Neuronal stem cell (in vitro differentiated cells): ENCODE measurements at places on chromosomes 3 and 15.

DNA sequence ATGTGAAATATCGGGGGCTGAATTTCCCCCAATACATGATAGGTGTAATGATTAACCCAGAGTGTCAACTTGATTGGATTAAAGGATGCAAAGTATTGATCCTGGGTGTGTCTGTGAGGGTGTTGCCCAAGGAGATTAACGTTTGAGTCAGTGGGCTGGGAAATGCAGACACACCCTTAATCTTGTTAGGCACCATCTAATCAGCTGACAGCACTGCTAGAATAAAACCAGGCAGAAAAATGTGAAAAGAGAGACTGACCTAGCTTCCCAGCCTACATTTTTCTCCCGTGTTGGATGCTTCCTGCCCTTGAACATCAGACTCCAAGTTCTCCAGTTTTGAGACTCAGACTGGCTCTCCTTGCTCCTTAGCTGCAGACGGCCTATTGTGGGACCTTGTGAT, 247.8 kb downstream of the OTOL1 start:
- no peak for DNase-seq

DNA sequence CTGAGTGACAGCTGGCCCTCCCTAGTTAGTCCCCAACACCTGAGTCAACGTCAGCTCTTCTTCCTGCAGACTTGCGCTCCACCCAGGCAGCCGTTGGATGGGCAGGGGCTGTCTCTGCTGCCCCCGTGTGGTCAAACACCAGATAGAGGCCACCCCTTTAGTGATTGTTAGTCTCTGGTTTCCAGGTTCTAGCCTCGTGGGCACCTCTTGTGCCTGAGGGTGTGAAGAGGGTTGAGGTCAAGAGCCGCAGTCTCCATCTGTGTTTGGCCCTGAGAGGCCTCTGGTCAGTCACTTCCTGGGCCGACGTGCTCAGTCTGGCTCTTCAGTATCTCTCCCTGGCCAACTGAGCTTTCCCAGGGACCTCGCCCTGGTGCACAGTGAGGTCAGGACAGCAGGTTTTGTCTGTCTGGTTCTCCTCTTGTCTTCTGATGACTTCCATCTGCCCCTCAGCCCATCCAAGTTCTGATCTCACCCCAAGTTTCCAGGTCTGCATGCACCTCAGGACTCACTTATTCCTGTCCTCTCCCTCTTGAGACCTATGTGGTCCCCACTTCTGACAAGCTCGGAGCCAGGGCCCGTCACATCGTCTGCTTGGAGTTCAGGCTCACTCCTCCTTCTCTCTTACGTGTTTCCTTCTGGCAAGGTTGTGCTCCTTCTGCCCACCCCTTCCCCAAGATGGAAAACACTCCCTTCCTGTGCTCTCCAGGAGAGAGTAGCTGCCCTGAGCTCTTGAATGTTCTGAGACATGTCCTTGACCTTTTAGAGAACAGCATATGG, 20.9 kb downstream of the CD276 start:
- no peak for DNase-seq

GRCh38 chr3:12115849-12116248, 42.9 kb downstream of the TIMP4 start:
- DNase-seq, result no peak

DNA sequence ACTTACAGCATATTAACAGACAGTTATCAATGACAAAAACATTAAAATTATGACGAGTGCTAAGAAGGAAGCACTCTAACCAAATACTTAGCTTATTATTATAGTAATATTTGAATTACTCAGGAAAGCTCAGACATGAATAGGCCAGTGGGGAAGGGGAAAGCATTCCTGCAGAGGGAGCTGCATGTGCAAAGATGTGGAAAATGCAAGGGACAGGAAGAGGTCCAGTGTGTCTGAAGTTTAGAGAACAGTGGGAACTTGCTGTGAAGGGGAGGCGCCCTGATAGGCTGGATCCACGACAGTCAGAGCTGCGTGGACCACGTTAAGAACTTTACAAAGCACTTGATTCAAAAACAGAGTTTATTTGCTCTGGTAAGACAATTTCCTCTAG, 1.2 kb upstream of the SPICE1 start:
- DNase-seq, result no peak

GRCh38 chr3:32422943-32423342, 31.3 kb downstream of the CMTM7 start:
- no peak for DNase-seq

GRCh38 chr15:48559285-48559684, 86.2 kb downstream of the FBN1 start:
- DNase-seq, result peak; percentile 21

DNA sequence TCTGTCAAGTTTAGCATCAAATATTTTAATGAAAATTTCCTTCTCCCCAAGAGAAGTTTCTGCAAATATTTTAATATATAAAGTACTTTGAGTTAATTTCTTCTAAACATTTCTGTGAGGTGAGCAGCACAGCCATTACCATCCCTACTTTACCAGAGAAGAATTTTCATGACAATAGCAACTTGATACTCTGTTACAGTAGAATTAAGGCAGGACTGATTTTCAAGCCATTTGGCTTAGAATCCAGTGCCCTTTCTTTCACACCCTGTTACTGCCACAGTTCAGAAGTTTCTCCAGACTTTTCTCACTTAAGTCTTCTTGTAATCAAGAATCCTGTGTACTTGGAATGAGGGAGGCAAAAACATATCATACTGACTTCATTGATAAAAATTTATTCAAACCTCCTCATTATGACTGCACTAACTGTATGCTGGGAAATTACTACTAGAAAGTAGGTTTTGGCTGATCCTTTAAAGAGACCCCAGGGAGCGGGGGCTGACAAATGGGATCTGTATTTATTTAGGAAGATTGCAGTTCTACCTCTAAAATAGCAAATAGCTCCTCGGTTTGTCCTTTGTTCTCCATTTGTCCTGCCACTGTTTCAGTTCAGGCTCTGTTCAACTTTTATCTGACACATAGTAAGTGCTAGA, 557.0 kb upstream of the SGO1 start:
- no peak for DNase-seq
